Uterus (tissue), 4 donors: ENCODE measurements at places on chromosomes 13 and 19. TPM values are rescaled to one million over a fixed set of nuclear protein-coding genes. Genes with fewer than 3 reads are reported as not detected.

Gene CALR
- total RNA-seq = 616 TPM

Gene TNNT1
- total RNA-seq = not detected

Gene CKM
- total RNA-seq = not detected

Gene SOX1
- total RNA-seq = not detected

Gene RNASEH2B
- total RNA-seq = 128 TPM

Gene GNG7
- total RNA-seq = 3.3 TPM
